ENCODE measurements at places on chromosomes 1 and 21.

DNA sequence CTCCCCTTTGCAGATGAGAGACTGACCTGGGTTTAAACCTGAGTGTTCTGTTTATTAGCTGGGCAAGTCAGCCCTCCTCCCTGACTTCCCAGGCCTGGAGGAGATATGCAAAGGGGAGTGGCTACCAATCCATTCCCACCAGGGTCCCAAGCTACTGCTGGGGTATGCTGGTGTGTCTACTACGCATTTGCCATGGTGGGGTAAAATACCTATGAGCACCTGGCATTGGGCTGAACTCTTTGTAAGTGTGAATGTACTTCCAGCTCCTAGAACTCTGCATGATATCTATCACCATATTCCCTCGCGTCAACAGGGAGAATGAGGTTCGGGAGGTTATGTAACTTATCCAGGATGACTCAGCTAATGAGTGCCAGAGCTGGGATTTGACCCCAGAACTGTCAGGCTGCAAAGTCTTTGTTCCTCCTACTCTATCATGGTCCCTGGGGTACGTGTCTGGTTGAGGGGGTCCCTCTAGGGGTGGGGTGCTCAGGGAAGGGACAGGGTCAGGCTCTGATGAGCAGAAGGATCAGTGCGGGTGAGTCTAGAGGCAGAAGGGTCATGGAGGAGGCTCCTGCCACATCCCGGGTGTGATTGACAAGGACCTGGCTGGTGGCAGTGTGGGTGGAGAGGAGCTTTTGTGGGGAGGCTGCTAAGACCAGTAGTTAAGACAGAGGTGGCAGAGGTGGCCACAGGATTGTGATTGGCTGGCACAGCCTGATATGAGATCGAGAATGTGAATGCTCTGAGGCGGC, 16.7 kb downstream of the AMPD2 start:
- no peak for DNase-seq

GRCh38 chr1:175208773-175209492, 16.4 kb upstream of the KIAA0040 start:
- DNase-seq = no peak

GRCh38 chr1:212567638-212568037, 40.9 kb upstream of the ATF3 start:
- DNase-seq = no peak

DNA sequence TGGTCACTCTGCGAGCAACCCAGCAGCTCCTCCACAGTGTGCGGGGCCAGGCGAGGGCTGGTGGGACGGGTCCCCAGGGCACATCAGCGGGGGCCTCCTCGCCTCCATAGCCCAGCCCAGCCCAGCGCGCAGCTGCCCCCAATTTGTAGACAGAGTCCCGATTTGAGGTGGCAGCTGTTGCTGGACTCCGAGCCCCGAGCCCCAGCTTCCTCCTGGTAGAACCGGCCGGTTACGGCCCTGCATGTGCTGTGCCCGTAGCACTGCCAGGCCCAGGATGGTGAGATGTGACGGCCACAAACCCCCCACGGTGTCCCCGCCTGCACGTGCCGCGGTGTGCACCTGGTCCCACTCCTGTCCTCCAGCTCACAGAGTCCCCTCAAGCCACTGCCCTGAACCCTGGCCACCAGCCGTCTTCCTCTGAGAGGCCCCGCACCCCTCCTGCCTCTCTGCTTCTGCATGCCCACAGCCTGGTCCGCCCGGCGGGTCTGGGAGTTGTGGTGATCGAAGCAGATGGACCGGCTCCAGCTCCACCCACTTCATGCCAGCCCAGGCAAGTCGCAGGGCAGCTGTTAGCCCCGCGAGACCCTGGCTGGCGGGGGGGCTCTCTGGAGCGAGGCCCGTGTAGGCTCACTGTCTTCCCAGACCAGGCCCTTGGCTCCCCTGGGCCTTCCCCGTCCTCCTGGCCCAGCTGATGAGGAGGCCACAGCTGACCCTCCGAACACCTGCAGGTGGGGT, 55.5 kb downstream of the MORN1 start:
- no peak for DNase-seq

DNA sequence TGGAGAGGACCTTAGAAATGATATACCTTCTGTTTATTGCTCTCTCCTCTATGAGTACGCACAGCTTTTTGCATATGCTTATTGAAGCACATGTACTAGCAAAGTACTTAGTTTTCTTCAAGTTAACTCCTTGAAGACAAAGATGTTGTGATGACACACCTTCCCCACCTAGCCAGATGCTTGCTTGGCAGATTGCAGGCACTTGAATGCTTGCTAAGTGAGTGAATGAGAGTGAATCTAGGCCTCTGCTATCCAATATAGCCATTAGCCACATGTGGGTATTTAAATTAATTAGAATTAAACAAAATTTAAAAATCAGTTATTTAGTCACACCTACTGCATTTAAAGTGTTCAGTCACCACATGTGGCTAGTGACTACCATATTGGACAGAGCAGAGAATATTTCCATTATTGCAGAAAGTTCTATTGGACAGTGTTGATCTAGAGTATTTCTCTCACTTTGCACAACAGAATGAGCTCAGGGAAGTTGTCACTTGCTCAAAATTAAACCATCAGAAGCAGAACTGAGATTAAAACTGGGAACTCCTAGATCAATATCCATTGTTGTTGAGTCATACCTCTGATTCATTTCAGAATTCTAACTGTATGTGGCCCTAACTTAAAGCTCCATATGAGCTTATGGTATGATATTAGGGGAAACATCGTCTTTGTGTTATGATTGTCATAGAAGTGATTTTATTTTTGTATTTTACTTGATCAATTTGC, 8.6 kb upstream of the EEIG2 start:
- no peak for DNase-seq

DNA sequence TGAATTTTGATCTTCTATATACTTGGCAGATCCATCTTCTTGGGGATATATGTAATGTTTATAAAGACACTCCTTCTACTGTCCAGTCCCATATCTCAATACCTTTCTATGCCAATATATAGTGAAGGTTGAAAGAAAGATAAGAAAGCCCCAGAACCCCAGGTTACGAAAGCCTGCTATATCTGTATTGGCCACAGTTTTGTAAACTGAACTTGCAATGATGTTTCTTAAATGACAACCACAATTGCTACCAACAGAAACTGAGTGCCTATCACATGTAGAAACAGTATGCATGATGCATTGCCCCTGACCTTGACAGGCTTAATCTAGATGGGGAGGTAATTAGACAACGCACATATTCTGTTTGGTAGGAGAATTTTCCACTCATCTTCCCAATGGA, 7.8 kb upstream of the RIMKLA start:
- no peak for DNase-seq

Measured in Calu3 (cell line).